ENCODE measurements at places on chromosomes 11 and 22. TPM values are rescaled to one million over a fixed set of nuclear protein-coding genes. Genes with fewer than 3 reads are reported as not detected.

Gene SERHL2
- 2.0 TPM for polyA plus RNA-seq

Gene DLG2
- polyA plus RNA-seq, result 12.9 TPM

Gene PKNOX2
- polyA plus RNA-seq, result 6.4 TPM

Gene TMEM45B
- polyA plus RNA-seq, result 4.7 TPM

Gene SULT4A1
- 41.8 TPM for polyA plus RNA-seq

Gene OR52K2
- polyA plus RNA-seq, result not detected

Gene CHRM1
- polyA plus RNA-seq, result 18.8 TPM

Gene C22orf42
- polyA plus RNA-seq, result 3.9 TPM

Gene FXYD6
- 516 TPM for polyA plus RNA-seq

Gene POTEH
- not detected for polyA plus RNA-seq

Gene DCDC1
- not detected for polyA plus RNA-seq

Gene MRGPRX3
- polyA plus RNA-seq, result not detected

Gene CCDC81
- polyA plus RNA-seq, result 0.22 TPM

Gene OR51I1
- polyA plus RNA-seq, result not detected
